ENCODE measurements at places on chromosomes 16 and 17. TPM values are rescaled to one million over a fixed set of nuclear protein-coding genes. Genes with fewer than 3 reads are reported as not detected.
A peak's percentile ranks its signal among the peaks of the same experiment; 100 is the strongest.

DNA sequence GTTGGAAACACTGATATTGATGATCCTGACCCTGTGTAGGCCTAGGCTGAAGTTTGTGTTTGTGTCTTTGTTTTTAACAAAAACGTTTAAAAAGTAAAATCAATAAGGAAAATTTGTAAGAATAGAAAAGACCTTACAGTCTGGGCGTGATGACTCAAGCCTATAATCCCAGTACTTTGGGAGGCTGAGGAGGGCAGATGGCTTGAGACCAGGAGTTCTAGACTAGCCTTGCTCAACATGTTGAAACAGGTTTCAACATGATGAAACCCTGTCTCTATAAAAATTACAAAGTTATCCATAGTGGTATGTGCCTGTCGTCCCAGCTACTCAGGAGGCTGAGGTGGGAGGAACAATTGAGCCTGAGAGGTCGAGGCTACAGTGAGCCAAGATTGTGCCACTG lies 18.3 kb upstream of the TOM1L1 start:
- H3K4me1 ChIP-seq, result no peaks in the 10 kb centered on the region
- H3K27me3 ChIP-seq, result peaks cover 12% of the 10 kb centered on the region
- H3K4me3 ChIP-seq, result no peak overlapping the region
- DNase-seq, result no peak
- no peak overlapping the region for H3K27ac ChIP-seq

DNA sequence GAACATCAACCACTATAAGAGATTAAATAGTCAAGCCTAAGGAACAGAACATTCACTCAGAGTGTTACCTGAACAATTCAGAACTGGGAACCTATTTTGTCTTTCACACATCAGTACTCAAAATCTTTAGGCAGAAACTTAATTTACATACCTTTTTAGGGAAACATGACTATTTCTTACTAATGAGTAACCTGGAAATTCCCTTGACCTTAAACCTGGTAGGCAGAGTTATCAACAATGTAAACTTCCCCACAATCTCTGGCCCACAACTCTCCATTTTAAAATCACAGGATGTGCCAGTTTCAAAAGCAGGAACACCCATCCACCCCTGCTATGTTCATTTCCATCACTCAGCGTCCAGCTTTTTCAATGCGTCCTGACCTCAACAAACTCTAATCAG lies 132.9 kb upstream of the ANKFN1 start:
- H3K27me3 ChIP-seq, result peaks cover 46% of the 10 kb centered on the region
- H3K4me3 ChIP-seq, result no peak overlapping the region
- no peaks in the 10 kb centered on the region for H3K36me3 ChIP-seq
- DNase-seq, result no peak
- no peak overlapping the region for H3K27ac ChIP-seq

- H3K27me3 ChIP-seq, result no peaks in the 10 kb centered on the region
- H3K4me1 ChIP-seq, result peaks cover 47% of the 10 kb centered on the region
- H3K36me3 ChIP-seq, result no peaks in the 10 kb centered on the region
- H3K27ac ChIP-seq, result peak overlapping the region; percentile 70
- H3K4me3 ChIP-seq, result no peak overlapping the region
Observed at GRCh38 chr16:1723450-1724147, 17.6 kb downstream of the MAPK8IP3 start.

Gene KRT12
- not detected for total RNA-seq

- no peaks in the 10 kb centered on the region for H3K4me1 ChIP-seq
- H3K4me3 ChIP-seq, result no peak overlapping the region
- DNase-seq, result no peak
- H3K27ac ChIP-seq, result no peak overlapping the region
- H3K27me3 ChIP-seq, result no peaks in the 10 kb centered on the region
- H3K36me3 ChIP-seq, result no peaks in the 10 kb centered on the region
Observed at GRCh38 chr17:19708431-19709175, 7.8 kb downstream of the SLC47A2 start.

Data from HCT116 (cell line).